ENCODE measurements at places on chromosomes 1 and 21.
A peak's percentile ranks its signal among the peaks of the same experiment; 100 is the strongest.

GRCh38 chr1:206782448-206782847 lies 10.2 kb upstream of the IL10 start:
- DNase-seq, result no peak

- DNase-seq, result no peak
Observed at GRCh38 chr1:24454673-24455072, 39.1 kb downstream of the NIPAL3 start.

GRCh38 chr1:227869279-227869842 lies 53.9 kb downstream of the PRSS38 start:
- DNase-seq, result no peak

DNA sequence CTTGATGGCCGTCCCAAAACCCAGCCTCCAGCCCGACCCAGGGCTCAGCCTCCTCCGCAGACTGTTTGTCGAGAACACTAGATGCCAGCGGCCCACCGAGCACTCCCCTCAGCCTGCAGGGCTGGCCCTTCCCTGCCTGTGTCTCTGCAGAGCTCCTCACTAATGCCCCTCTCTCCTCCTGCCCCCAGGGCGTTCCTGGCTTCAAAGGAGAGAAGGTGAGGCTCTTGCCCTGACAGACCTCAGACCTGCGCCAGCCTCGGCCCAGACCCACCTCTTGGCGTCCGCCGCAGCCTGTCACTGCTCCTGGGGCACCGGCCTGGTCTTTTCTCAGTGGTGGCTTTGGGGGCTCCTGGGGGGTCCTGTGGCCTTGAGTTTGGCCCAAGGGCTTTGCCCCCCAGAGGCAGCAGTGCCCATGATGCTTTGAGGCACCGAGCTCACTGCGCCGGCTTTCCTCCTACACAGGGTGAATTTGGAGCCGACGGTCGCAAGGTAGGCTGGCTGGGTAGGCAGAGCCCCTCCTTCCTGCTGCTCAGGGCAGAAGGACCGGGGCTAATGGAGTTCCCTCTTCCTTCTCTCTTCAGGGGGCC lies 18.4 kb downstream of the COL6A2 start:
- no peak for DNase-seq

DNA sequence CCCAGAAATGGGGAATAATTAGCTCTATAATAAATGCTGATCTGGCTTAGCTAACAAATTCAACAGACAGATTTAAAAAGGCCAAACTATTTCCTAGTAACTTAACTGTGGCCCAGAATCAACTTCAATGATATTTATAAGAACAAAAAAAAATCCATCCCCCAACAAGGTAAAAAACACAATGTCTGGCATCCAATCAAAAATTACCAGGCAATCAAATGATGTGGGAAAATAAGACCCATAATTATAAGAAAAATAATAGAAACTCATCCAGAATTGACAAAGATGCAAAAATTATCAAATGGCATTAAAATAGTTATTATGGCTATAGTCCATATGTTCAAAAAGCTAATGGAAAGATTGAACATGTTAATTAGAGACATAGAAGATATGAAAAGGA lies 42.4 kb upstream of the CDC14A start:
- no peak for DNase-seq

- peak; percentile 2 for DNase-seq
Observed at GRCh38 chr1:90919900-90920299, 101.9 kb downstream of the ZNF644 start.

DNA sequence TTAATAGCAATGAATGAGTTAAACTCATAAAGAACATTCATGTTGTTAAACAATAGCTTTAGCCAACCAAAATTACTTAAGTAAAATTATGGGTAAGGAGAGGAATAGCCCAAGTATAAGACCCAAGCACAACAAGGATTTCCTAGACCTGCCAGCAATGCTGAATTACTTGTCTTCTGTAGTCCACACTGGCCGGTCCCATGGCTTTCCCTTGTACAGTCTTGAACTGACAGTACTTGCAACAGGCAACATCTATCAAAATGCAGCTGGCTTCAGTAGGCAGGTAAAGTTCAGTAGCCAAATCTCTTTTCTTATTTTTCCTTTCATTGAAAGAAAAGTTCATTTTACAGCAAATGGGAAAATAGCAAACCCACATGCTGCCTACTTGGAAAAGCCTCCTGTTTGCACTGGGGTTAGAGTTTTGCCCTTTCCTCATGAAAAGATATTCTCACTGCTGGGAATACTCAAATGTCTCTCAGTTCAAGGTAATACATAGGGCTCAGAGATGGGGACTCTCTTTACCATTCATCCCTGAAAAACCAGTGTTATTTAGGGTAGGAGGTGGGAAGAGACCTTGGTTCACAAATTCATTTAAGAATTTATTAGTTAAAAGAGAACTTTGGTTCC lies 222.8 kb downstream of the TTLL7 start:
- no peak for DNase-seq

GRCh38 chr21:36663033-36663855 lies 35.7 kb upstream of the SIM2 start:
- peak; percentile 19 for DNase-seq

DNA sequence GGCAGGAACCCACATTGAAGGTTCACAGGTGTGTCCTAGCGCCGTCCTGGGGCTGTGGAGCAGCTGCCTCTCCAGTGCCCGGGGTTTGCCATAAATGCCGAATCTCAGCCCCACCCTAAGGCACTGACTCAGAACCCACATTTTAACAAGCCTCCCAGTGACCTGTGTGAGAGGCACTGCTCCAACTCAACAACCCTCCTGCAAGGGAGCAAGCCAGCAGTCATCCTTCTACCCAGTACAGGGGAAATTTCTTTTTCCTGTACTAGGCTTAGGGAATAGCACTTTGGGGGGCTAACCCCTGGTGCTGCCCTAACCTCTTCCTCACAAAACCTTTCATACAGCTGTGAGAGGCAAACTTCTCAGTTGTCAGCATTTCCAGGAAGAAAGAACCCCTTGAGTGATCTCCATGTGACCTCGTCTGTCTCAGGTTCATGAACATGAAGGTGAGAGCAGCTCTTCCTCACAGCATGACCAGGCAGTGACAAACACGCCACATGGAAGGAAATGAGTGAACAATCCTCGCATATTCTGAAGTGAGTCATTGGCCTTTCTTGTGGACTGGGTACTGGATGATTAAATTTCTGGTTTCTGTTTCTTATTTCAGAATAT lies 11.4 kb upstream of the BCAR3 start:
- DNase-seq, result no peak

- DNase-seq, result no peak
Observed at GRCh38 chr1:3811595-3811911, 15.3 kb upstream of the LRRC47 start.

DNA sequence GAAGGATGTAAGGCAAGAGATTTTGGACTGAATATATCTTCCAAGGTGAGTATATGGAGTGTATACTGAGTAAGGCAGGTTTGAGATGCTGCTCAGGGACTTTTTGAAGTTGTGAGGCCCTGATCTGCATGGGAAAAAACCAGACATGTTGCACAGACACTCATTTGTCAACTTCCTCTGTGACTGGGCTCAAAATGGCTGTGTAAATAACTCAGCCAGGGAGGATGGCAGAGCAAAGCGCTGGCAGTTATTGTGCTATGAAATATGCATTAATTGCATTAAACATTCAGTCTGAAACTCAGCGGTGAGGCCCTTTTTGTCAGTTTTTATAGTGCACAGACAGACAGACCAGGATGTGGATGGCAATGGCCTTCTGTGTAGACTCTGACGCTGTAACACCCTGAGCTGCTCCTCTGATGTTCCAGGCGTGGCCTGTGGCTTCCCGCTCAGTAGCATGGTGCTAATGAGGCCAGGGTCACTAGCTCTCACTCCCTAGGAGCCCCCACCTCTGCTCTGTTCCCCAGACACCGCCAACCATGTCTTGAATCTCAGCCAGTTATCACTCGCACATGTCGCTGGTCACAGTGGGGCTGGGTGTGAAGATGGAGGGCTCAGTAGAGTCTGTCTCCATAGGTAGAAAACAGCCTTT lies 307.0 kb upstream of the PROX1 start:
- DNase-seq, result peak; percentile 83

- DNase-seq, result no peak
Observed at GRCh38 chr1:181809991-181810545, 251.4 kb downstream of the ZNF648 start.

DNA sequence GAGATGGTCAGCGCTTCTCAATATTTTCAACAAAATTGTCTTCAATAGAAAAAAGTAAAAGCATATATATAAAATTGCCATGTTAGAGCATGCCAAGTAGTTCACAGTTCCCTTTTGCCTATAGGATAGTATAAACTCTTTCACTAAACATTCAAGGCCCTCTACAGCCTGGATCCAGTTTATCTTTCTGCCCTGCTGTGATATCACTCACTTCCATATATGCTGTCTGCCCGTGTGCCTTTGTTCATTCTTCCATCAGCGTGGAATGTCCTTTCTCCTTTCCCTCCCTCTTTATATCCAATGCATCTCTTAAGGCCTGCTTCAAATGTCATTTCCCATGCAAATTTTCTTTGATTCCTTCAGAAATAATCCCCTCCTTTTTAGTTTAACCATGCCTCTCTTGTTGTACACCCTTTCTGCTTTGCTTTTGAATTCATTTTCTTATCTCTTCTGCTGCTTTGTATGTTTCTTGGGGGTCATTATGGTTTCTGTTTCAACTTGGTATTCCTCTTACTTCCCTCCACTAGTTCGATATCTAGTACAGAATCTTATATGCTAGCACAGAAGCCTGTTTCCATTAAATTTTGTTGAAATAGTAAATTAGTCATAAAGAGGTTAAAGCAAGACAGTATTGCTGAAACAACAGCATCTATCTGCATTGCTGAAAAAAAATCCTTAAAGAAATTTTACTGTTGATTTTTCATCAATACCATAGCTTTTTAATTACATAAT lies 44.7 kb downstream of the XCL2 start:
- DNase-seq, result no peak

DNA sequence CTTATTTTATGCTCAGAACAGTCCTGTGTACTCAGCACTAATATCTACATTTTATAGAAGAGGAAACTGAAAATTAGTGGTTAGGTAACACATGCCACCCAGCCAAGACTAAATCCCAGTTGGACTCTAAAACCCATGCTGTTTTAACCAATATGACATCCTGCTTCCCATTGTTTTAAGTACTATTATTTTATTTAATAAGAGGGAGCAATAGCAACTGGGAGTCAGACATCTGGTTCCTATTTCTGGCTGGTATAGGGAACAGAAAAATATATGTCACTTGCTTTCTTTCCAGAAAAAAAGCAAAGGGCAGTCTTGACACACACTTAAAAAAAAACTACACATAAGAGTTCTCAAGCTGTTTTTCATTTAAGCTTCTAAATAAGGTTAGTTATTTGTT lies 11.9 kb downstream of the KLHL12 start:
- peak; percentile 82 for DNase-seq

GRCh38 chr21:45119812-45120211 lies 45.4 kb downstream of the ADARB1 start:
- no peak for DNase-seq

Measured in NCI-H69 (cell line).